RPMI8226 (cell line): ENCODE measurements at places on chromosomes 1 and 21.

DNA sequence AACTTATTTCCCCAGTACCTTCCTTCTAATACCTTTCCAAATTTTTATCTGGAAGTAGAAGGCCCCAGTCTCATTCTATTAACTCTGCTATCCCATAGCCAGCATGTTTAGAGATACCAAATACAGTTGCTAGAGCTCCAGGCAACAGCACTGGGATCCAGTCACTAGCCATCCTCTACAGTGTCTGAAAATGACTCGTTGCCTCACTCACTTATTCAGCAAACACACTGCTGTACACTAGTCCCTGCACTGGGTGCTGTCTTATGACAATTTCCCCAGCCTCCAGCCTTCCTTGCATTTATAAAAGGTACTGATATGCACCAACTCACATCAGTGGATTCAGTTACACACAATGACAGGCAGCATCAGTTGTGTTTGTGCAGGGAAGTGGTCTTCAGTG lies 179.0 kb downstream of the DSCAM start:
- no peak for DNase-seq

DNA sequence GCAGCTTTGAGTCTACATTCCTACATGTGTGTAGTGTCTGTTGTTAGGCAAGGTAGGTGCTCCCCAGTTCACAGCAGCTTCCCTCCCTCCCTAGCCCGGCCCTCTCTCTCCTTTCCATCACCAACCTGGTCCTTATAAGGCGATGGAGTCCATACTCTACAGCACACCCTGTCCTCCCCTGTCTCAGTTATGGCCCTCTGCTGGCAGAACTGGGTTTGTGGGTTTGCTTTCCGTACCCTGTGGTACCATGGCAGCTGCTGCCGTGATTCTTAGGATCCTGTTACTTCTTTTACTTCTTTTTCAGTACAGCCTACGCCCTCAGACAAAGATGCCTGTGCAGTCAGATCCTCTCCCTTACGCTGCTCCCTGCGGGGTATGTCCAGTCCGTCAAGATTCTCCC lies 31.7 kb downstream of the AK5 start:
- DNase-seq, result peak; percentile 6

GRCh38 chr21:42233067-42233961 lies 14.4 kb downstream of the ABCG1 start:
- peak; percentile 96 for DNase-seq

DNA sequence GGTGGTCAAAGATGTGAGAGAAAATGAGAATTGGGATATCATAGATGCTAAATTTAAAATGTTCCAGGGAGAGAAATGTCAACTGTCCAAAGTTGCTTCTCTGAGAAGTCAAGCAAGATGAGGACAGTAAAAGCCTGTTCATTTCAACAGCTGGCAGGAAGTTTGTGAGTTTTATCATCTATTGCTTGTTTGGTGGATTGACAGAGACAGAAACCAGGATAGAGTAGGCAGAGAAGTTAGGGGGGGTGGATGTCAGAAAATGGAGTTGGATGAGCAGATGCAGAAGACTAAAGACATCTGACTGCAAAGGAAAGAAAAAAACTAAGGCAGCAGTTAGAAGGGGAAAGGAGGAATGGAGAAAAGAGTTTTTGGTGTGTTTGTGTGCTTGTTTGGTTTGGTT lies 78.4 kb downstream of the AK5 start:
- DNase-seq, result no peak

DNA sequence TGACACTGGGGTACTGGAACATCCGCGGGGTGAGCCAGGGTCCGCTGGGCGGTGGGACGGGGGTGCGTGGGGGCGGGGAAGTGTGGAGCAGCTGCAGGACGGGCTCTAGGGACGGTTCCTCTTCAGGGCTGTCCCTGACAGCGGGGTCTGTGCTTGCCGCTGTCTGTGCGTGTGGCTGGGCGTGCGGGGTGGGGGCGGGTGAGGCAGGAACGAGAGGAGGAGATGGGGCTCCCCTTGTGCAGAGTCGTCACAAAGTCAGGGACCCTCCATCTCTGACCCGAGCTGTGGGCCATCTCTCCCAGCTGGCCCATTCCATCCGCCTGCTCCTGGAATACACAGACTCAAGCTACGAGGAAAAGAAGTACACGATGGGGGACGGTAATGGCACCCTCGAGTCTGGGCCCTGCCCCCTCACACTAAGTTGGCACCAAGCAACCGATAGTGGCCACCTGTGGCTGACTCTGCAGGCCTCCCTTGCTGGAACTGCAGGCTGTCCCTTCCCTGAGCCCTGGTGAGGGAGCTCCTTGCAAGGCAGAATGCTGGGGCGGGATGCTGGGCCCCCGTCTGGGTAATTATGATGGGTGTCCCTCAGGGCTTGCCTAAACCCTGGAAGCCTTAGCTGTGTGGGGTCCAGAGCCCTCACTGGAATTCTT lies 392 bp downstream of the GSTM2 start:
- no peak for DNase-seq

GRCh38 chr1:205565799-205566198 lies 61.3 kb downstream of the CDK18 start:
- DNase-seq, result no peak

- DNase-seq, result no peak
Observed at GRCh38 chr21:37412603-37413360, 46.2 kb downstream of the DYRK1A start.

DNA sequence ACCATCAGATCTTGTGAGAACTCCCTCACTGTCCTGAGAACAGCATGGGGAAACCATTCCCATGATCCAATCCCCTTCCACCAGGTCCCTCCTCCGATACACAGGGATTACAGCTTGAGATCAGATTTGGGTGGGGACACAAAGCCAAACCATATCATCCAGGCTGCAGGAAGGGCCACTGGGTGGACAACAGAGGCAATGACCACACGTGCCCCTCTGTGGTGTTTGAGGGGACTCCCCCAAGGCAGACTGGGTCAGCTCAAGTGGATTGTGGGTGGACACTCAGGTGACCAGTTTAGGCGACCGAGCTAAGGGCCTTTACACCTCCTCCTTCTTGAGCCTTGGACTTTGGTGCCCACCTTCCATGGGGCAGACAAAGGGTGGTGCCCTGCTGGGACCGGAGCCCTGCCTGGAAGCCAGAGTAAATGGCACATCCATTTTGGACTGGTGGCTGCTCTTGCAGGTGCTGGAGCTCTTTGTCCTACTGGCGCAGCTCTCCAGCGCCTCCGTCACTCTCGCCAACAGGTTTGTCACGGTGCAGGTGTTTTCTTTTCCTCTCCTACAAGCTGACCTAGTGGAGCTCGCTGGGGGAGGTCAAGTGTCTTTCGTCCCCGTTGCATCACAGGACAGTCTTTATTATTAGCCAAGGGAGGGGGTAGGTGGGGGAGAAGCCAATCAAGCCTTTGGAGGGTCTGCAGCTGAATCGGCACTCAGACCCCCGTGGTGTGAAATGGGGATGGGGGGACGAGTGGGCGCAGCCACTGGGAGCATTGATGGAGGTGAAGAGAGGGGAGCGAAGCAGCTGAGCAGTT lies 37.6 kb downstream of the CRYAA start:
- no peak for DNase-seq

- no peak for DNase-seq
Observed at GRCh38 chr1:201742955-201743805, 85.8 kb upstream of the IPO9 start.

GRCh38 chr1:162587347-162587746 lies 25.8 kb downstream of the UAP1 start:
- peak; percentile 93 for DNase-seq

DNA sequence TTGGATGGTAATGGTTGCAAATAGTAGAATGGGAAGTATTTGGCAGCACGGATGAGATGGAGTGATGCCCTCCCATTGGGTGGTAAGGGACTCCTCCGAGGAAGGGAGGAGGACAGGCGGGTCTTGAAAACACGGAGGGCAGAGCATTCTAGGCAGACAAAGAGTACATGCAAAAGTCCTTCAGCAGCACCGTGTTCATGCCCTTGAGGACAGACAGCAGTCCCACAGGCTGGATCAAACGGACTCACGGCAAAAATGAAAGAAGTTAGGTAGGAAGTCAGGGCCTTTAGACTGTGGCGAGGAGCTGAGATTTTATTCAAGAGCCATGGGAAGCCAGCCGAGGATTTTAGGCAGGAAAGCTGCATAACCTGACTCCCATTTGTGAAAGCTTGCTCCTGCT lies 253.9 kb downstream of the RHOU start:
- no peak for DNase-seq

DNA sequence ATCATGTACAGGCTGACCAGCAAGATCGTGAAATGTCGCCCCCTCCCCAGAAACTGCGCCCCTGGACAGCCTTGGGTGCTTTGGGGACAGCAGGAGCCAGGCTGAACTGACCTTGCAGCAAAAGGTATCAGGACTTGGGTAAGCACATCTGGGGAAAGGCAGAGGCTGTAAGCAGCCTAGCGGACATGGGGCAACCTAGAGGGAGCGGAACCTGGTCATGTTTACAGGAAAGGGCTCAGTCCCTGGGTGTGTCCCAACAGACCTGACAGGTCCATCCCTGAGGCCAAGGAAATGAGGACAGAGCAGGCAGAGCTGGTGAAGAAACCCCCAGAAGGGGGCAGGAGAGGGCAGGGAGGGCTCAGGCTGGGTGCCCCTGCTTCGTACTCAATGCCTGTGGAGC lies 3.1 kb upstream of the S100A8 start:
- no peak for DNase-seq

- DNase-seq, result no peak
Observed at GRCh38 chr1:237164406-237165352, 122.7 kb downstream of the RYR2 start.

DNA sequence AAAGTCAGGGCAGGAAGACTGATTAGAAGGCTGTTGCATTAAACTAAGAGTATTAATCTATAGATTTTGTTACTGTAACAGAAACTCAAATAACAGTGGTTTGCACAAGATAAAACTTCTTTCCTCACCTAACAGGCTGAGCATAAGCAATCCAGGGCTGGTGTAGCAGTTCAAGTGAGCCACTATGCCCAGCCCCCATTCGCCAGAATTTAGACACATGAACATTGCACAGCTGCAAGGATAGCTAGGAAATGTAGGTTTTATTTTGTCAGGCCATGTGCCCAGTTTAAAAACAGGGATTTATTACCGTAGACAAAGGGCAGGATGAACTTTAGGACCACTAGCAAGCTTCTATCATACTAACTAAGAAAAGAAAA lies 19.5 kb upstream of the DOCK7 start:
- DNase-seq, result no peak

DNA sequence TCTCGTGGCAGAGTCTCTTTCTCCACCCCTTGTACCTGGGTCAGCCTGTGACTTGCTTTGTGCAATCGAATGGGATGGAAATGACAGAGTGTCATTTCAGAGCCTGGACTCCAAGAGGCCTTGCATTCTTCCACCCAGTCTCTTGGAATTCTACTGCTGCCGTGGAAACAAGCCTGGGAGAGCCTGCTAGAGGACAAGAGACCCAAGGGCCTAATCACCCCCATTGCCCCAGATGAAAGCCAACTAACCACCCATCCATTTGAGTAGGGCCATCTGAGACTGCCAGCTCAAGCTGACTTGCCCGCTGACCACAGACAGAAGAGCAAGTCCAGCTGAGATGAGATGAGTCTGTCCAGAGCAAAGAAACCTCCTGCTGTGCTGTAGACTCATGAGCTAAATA lies 201.6 kb downstream of the PTPRU start:
- no peak for DNase-seq

DNA sequence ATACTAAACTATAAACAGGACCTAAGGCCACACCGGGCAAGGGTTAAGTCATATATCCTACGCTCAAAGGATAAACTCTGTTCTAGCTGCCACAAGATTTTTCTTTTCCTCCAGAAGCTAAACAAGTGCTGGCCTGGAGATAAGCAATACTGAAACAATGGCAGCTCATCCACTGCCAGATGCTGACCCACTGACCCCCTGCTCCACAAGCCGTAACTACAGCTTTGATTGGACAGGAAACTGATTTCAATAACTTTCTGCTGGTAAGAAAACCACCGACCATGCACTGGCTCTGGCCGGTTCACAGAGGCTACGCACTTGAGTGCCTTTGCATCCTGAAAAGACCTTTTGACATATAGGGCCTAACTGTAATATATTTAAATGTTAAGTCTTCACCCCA lies 51.3 kb upstream of the PLA2G2C start:
- DNase-seq, result no peak

GRCh38 chr1:228272831-228273571 lies 65.2 kb downstream of the OBSCN start:
- DNase-seq, result no peak

DNA sequence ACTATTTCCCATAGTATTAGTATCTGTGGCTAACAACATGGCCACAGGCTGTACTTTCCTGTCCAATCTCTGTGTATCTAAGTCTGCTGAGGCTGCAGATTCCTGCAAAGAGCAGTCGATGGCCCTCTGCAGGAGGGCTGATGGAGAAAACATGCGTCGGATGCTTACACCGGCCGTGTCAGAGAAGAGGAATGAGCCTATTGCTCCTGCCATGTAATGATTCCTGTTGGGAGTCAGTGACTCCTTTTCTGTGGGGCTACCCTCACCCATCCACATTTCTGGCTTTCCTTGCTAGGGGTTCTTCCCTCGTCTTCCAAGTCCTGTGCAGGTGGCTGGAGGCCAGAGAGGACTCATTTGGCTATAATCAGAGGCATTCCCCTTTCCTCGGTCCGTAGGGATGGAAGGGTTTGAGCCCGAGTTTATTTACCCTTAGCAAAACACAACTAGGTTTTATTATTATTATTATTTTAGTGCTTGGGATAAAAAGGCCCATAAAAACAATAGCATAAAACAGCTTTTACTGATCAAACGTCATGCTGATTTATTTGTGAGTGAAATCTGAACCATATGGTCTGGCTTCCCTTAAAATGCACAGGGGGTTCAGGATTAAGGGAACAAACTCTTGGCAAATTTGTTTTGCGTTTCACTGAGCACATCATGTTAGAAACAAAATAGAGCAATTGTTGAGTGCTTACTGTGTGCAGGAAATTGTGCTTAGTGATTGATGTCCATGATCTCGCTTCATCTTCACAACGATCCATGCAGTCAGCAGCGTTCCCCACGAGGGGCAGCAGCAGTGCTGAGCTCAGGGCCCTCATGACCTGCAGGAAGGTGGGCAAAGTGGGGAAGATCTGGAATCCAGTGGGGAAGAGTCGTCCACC lies 70.8 kb downstream of the KIF26B start:
- peak; percentile 38 for DNase-seq

GRCh38 chr1:168714012-168714411 lies 15.0 kb downstream of the DPT start:
- no peak for DNase-seq

DNA sequence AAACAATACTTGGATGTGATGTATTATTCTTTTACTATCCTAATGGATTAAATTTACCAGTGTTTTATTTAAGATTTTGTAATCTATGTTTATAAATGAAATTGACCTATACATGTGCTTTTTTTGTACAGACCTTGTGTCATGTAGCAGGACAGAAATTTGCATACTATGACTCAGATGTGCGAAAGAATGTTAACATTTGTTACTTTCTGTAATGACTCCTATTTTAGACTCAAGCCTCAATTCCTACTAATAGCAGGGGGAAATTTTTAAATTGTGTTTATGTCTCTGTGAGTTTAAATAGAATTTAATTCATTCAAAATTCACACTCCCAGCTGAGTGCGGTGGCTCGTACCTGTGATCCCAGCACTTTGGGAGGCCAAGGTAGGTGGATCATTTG lies 21.8 kb upstream of the RIMKLA start:
- no peak for DNase-seq

DNA sequence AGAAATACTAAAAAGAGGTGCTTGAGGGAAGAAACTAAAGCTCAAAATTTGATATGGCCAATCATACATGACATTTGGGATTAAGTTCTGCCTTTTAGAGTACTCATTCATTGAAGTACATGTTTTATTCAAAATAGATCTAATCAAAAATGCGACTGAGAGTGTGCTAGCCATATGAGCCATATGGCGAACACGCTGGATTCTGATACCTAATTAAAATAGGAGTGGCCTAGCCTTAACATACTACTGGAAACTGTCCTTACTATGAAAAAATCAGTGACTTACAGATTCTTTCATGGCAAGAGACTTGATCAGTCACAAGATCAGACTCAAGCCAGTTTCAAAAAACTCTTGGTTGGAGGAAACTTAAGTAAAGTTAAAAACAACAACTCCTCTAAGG lies 73.9 kb downstream of the PTGER3 start:
- no peak for DNase-seq
